ENCODE measurements at places on chromosomes 2 and 18.

DNA sequence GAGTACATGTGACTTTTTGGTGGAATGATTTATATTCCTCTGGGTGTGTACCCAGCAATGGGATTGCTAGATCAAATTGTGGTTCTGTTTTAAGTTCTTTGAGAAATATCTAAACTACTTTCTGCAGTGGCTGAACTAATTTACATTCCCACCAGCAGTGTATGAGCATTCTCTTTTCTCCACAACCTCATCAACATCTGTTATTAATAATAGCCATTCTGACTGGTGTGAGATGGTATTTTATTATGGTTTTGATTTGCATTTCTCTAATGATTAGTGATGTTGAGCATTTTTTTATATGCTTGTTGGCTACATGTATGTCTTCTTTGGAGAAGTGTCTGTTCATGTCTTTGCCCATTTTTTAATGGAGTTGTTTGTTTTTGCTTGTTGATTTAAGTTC is 267.4 kb upstream of the NT5C1B start:
- no peak for DNase-seq

- no peak for DNase-seq
Measured at GRCh38 chr2:121469356-121469755, 61.3 kb upstream of the RNU4ATAC start.

DNA sequence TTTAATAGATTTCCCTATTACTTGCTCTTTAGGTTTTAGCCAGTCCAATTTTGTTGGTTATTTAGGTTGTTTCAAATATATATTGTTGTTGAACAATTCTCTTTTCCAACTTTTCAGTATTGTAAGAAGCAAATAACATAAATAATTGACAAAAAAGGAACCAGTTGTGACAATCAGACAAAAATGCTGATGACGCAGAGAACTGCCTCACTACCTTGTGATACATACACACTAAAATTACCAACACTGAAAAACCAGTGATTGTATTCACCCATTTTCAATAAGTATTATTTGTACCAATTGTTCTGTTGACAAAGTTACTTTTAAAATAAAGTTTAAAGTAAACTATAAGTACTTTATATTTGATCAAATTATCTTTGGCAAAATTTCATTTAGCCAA is 43.1 kb upstream of the NABP1 start:
- no peak for DNase-seq

DNA sequence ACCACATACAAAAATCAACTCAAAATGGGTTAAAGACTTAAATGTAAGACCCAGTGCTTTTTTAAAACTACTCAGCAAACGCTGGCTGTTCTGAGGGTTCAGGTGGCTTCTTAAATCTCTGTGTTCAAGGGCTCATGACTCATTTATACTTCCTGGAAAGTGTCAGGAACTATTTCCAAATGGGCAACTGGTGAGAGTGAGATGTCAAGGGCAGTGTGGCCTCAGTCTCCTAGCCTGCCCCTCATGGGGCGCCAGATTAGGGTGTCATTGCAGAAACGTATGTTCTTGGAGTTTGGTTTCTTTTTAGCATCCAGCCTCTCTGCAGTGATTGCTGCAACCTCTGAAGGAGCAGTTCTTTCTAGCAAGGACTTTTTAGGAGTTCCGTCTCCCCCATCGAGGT is 485.4 kb downstream of the TNS1 start:
- DNase-seq, result no peak

GRCh38 chr2:110114831-110115255 is 779 bp downstream of the MALL start:
- DNase-seq, result no peak

- DNase-seq, result no peak
Measured at GRCh38 chr2:232937278-232937906, 67.3 kb downstream of the SNORC start.

- DNase-seq, result no peak
Measured at GRCh38 chr2:136331226-136331625, 213.3 kb upstream of the CXCR4 start.

Measured in stimulated activated naive CD8-positive, alpha-beta T cell treated with anti-CD3 and anti-CD28 coated beads, Interleukin-15, Interleukin-2, amounts not matched to agents 100 U/mL and 50 U/mL, for 24 hours (primary cell).